ENCODE measurements at places on chromosomes 2 and 18.

DNA sequence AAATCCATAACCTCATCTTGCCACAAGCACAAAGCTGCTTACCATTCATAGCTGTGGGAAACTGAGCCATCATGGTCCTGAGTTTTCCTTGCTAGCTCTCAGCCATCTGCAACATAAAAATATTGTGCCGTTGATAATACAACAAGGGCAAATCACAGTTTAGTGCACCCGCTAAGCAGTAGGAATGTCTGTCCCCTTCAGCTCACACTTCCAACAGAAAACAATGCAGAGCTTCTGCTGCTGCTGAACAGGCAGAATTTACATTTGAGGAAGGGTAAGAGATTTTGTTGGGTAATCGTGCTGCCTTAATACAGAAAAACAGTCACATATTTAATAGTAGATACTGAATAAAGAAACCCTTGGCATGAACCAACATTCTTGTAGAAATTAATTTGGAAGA, 32.3 kb downstream of the ITSN2 start:
- DNase-seq: no peak

DNA sequence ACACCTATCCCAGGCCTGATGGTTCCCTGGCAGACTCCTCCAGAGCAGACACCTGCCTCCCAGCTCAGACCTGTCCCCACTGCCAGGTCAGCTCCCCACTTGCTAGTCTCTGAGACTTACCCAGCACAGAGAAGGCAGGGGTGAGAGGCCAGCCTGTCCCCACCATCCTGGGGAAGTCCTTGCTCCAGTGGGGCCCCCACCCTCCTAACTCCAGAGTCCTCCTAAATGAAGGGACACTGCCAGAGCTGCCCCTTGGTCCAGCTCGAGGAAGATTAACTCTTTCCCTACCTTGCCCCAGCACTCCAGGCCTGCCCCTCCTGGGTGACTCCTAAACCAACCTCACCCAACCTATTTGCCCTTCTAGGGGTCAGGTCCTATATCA, 30.4 kb upstream of the TNS1 start:
- DNase-seq: no peak

DNA sequence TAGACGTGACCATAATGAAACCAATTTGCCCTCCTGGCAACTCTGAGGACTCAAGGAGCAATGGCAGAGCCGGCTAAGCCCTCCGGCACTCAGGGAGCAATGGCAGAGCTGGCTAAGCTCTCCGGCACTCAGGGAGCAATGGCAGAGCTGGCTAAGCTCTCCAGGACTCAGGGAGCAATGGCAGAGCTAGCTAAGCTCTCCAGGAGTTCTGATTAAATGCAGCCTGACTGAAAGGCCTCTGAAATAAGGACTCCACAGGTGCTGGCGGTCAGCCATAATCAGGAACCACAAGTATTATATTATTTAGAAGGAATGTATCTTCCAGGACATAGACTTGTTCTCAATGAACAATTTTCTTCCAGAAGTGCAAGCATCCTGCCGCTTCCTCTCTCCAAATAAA, 65.2 kb downstream of the C2orf76 start:
- no peak for DNase-seq

- no peak for DNase-seq
Measured at GRCh38 chr2:177520324-177520723, 127.8 kb downstream of the AGPS start.

DNA sequence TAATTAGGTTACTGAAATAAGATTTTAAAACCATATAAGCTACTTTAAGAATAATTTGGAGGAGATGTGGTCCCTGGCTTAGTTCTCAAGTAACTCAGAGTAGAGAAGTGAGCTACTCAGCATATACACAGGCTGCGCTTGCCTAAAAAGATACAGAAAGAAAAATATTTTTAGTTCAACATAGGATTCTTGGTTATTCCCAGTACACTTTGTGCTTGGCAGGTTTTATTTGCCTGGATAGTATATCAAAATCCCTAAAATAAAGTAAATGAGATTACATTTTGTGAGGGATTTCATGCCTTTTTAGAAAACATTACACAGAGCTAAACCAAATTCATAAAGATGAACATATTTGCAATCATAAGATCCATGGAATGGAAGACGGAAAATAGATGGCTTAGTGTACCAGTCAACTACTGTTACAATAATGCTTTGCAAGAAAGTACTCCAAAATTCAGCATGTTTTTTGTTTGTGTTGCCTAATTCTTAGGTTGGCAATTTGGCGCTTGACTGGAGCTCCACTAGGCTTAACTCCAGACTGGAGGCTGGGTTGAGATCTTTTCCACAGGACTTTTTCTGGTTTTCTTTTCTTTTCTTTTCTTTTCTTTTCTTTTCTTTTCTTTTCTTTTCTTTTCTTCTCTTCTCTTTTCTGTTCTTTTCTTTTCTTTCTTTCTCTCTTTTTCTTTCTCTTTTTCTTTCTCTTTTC, 600.5 kb upstream of the SYT4 start:
- DNase-seq: no peak

- no peak for DNase-seq
Measured at GRCh38 chr2:176504440-176504839, 235.2 kb downstream of the MTX2 start.

- DNase-seq: no peak
Measured at GRCh38 chr18:79191418-79191817, 122.2 kb downstream of the ATP9B start.

DNA sequence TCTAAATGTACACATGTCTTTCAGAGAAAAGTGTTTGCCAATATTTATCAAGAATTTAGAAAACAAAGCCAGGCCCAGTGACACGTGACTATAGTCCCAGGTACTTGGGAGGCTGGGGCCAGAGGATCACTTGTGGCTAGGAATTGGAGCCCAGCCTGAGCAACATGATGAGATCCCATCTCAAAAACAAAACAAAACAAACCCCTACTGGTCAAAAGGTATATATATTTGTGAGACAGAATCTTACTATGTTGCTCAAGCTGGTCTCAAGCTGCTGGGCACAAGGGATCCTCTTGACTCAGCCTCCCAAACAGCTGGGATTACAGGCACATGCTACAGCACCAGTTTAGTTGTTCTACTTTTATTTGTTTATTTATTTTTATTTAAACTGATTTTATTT, 79.2 kb downstream of the ZDBF2 start:
- peak; percentile 16 for DNase-seq

GRCh38 chr18:59696311-59697235, 650 bp downstream of the CCBE1 start:
- DNase-seq: no peak

- no peak for DNase-seq
Measured at GRCh38 chr2:141041281-141041680, 1089.5 kb downstream of the LRP1B start.

DNA sequence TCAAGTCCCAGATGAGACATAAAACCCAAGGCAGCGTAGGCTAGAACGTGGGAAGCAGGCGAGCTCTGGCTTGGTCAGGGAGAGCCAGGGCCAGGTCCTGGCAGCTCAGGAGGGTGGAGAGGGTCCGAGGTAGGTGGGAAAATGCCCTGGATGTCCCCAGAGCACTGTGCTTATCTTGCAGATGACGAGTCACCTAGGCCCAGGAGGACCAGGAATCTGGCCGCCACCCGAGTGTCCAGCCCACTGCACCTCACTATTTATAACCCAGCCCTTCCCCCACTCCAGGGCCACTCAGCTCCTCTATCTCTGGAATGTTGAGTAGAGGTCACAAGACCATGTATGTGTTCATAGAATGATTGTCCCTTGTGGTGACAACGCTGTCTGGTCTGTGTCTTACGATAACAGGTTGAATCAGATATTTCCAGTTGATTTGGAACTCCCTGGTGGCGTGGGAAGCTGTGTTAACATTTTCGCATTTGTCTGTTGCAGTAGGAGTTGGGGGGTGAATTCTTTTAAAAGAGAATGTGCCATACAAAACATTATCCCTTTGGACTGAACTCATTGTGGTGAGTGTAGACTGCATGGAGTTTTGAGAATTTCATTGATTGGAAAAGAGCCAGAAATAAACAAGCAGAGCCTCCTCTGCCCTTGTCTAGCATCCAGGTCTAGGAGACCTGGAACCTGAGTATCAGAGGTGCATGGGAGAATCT, 47.5 kb downstream of the EMILIN2 start:
- no peak for DNase-seq

DNA sequence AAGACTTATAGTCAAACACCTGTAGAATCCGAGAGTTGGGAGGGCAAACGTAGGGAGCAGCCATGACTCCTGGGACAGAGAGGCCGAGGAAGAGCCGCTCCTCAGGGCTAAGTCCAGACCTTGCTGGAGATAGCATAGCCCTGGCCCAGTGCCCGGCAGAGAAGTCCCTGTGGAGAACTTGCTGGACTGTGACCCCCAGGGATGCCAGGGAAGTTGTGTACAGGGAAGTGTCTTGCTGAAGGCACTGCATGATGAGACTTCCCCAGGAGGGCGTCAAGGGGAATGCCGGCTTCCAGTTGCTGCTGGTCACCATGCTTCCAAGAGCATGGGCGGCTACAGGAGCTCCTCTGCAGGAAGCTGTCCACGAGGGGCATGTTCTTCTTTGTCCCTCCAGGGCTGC, 8.6 kb upstream of the CNDP1 start:
- no peak for DNase-seq

GRCh38 chr2:58702302-58702885, 461.3 kb upstream of the FANCL start:
- DNase-seq: peak; percentile 37

GRCh38 chr18:37521510-37522465, 43.8 kb downstream of the CELF4 start:
- DNase-seq: no peak

DNA sequence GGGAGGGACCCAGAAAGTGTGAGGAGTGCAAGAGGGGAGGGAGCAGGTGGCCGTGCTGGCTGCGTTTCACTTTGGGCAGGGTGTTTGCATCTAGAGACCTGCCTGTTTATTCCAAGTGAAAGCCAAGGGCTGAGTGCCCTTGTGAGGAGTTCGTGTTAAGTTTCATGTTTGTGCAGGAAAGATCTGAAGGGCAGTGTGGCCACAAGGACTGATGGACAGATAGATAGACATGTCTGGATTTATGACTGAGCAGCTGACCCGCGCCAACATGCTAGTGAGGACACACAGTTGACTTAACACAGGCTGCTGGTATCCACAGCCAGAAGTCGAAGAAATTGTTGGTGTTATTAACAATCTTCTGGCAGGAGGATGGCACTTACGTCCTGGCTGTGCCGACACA, 387.6 kb upstream of the TNP1 start:
- DNase-seq: no peak

DNA sequence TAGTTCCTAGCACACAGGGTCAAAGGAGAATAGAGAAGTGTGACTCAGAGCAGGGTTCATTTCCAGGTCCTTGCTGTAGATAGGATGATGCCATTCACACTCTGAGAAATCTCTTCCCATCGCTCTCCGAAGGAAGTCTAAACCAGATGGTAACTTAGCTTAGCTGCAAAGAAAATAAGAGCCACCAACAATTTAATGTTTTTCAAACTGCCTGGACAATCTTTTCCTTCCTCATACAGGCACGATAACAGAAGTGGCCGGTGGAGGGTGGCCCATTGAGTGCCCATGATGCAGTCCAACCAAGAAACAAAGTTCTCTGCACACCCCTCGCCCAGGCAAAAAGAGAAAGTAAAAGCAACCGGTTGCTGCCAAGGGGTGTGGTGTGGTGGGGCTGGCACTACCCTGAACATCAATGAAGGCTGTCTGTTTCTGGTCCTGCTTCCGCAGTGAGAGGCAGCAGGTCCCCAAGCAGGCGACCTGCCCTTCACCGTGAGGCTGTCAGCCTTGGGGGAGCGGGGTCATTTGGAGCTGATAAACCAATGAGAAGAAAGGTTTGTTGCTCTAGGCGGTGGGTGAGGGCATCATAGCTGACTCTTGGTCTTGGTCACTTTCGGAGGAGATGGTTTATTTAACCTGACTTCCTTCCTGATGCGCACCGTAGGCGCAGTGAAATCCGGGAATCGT, 105.6 kb upstream of the CD302 start:
- no peak for DNase-seq

GRCh38 chr18:62605685-62606084, 82.9 kb downstream of the ZCCHC2 start:
- no peak for DNase-seq

DNA sequence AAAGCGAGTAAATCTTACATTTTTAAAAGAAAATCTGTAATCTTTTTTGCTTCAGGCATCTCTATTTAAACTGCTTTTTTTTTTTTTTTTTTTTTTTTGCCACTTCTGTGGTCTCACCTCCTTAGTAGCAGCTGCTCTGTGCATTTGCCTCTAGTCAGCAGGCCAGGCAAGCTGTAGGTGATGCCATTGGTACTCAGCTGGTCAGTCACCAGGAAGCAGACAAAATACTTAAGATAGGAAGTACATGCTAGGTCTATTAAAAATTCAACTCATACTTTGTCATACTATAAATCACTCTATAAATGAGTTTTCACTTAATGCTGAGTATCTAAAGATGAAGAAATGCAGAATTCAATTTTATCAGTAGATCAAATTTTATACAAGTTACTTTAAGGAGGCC, 83.7 kb downstream of the KYNU start:
- DNase-seq: no peak

DNA sequence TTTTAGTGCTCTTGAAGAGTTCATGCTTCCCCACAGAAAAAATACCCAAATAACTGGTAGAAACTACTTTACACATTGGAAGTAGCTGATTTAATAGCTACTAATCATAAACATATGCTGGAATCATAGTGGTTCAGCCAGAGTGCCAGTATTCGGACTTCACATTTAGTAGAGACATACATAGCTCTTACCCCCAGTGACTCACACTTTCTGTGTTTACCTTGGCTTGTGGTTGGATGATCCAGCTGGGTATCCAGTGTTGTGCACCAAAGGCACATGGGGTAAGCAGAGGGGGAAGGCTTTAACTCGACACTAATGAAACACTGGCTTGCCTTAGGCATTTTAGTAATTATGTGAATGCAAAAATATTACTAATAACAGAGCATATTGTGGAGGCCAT, 18.1 kb downstream of the ARHGAP28 start:
- no peak for DNase-seq

DNA sequence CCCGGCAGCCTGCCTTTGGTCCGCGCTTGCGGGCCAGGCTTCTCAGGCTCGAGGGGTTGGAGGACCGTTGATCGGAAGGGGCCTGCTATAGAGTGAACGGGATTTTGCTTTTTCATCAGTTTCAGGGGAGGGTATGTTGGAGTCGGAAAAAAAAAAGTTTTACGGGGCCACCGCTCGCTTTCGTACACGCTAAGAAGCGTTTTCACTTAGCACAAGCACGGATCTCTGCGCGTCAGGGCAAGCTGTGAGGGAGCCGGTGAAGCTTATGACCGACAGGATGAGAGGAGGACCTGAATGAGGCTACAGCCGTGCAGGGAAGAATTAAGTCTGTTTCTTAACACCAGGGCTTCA, 443 bp downstream of the CPSF3 start:
- no peak for DNase-seq

GRCh38 chr2:168158586-168158985, 88.8 kb downstream of the STK39 start:
- no peak for DNase-seq

DNA sequence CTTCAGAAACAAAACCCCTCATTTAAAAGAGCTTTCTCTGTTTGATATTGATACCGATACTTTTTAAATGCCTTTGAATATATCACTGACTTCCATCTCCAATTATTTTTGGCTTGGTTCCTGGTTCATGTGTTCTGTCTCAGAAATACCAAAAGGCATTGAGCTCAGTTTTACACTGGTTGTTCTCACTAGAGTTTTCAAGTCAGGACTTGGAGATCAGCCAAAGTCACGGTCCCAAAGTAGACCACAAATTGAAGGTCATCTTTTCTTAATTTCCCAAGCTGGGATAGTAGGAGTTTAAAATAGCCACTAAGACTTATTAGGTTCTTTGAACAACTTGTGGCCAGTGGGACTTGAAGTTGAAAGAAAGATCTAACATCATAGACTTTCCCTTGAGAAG, 24.2 kb downstream of the DHRS9 start:
- no peak for DNase-seq

GRCh38 chr2:102048465-102048864, 56.7 kb downstream of the IL1R2 start:
- no peak for DNase-seq

- DNase-seq: peak; percentile 34
Measured at GRCh38 chr2:163878718-163879117, 142.9 kb upstream of the FIGN start.

Data from SW 1271 (cell line).